ENCODE measurements at places on chromosomes 7 and 10.

DNA sequence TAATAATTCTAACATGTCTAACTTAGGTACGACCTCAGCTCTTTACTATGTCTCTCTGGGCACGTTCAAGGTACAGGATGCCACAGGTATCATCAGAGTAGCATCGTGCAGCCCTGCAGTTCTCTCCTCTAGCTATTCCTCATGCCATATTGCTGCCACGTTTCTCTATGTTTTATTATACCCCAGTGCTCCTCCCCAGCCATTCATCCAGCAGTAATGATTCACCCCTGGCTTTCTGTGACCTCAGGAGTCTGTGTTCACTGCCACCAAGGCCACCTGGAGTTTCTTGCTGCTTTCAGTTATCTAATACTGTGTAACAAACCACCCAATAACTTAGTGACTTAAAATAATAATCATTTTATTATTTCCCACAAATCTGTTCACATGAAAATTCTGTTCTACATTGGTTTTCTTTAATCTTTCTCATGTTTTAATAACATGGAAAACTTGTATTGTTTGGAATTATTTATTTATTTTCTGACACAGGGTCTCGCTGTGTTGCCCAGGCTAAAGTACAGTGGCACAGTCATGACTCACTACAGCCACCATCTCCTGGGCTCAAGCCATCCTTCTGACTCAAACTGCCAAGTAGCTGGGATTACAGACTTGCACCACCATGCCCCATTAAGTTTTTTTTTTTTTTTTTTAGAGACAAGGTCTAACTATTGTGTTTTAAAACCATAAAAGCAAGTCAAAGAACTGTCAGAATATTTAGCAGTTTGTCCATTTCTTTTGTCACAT, 21.8 kb downstream of the REEP3 start:
- DNase-seq: no peak

GRCh38 chr7:14115701-14116100, 126.2 kb upstream of the ETV1 start:
- no peak for DNase-seq

DNA sequence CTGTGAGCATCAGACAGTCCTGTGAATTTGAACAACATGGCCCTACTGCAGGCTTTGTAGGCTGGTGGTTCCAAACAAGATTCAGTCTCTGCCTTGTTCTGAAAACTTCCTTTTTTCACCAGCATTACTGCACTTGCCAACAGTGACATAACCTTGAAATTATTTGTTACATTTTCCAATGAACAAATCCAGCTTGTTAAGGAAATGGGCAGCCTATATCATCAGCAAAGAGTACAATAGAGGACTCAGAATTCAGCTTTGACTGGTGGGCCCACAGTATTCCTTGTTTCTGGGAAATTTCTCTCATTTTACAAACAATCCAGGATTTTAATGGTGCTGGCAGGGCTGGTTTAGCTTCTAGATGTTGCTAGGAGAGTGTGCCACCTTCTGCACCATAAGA, 703.7 kb upstream of the FZD8 start:
- DNase-seq: no peak

- DNase-seq: no peak
Measured at GRCh38 chr7:12727455-12728191, 40.2 kb downstream of the ARL4A start.
